ENCODE measurements at places on chromosomes 1 and 21. TPM values are rescaled to one million over a fixed set of nuclear protein-coding genes. Genes with fewer than 3 reads are reported as not detected.
A peak's percentile ranks its signal among the peaks of the same experiment; 100 is the strongest.

DTL gene
- total RNA-seq, result 108 TPM

GRCh38 chr1:25651824-25652741, 35.5 kb downstream of the MAN1C1 start:
- DNase-seq, result no peak

KRTAP21-2 gene
- total RNA-seq, result not detected

DNA sequence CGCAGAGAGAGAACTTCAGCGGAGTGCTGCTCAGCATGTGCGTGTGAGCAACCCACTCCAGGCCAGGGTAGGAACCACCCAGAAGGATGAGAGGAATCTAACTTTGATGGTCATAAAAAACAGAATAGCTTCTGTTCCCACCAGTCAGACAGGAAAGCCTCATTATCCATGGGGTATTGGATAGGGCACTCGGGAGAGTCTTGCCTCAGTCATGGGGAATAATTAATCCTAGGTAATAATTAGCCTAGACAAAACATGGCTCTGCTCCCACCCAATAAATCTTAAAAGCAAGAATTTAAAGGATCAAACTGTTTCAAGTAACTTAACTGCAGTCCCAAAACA, 35.3 kb downstream of the LDLRAD1 start:
- DNase-seq, result no peak

- no peak for DNase-seq
These were observed 961 bp downstream of the RBM15 start for GRCh38 chr1:110340207-110340468.

DNA sequence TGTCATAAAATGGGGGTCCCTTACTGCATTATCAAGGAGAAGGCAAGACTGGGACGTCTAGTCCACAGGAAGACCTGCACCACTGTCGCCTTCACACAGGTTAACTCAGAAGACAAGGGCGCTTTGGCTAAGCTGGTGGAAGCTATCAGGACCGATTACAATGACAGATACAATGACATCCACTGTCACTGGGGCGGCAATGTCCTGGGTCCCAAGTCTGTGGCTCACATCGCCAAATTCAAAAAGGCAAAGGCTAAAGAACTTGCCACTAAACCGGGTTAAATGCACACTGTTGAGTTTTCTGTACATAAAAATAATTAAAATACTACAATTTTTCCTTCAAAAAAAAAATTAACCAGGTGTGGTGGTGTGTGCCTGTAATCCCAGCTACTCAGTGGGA, 22.1 kb downstream of the RASSF5 start:
- no peak for DNase-seq

HSD11B1 gene
- total RNA-seq, result not detected

- DNase-seq, result peak; percentile 15
These were observed 7.0 kb upstream of the CELSR2 start for GRCh38 chr1:109242387-109242786.

RBM11 gene
- 3.3 TPM for total RNA-seq

DNA sequence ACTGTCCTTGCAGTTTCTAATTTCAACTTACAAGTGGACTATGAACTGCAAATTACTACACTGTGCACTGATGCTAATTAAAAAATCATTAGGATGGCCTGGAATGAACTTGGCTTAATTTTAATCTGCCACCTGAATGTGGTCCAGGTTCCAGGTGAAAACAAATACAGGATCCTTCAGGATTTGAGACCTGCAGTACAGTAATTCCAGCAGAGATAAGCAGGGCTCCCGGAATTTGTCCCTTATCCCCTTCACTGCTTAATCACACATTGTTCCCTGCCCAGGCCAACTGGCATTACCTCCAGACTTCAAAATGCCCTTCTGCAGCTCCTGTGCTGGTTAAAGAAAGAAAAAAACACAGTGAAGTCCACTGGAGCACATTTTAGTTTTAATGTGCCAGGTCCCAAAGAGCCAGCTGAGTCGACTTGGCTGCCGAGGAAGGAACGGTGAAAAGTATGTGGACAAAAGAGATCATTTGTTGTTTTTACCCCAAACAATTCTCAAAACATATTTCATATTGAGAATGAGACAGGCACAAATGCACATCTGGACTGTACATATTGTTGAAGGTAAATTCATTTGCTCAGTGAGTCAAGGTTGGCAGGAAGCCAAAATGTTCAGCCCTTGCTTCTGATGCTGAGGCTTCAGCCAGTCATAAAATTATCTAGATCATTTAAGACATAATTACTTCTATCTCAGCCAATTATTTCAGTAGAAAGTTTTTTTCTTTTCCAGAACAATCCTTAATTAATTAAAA, 28.3 kb downstream of the DEGS1 start:
- no peak for DNase-seq

All from H7 (cell line).